HAP-1 (cell line): ENCODE measurements at places on chromosomes 1 and 21.
A peak's percentile ranks its signal among the peaks of the same experiment; 100 is the strongest.

DNA sequence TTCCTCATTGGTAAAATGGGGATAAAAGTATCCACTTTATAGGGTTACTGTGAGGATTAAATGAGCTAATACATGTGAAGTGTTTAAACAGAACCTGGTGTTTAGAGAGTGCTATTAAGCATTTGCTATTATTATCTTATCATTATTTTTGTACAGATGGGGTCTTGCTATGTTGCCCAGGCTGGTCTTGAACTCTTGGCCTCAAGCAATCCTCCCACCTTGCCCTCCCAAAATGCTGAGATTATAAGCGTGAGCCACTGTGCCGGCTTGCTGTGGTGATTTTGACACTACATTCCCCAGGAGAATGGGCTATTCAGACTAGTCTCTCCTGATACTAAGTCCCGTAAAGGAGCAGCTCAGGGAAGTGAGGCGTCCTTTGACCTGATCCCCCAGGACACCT lies 6.3 kb upstream of the ARHGEF10L start:
- DNase-seq: no peak

GRCh38 chr1:81157686-81158085 lies 643.0 kb upstream of the ADGRL2 start:
- no peak for DNase-seq

DNA sequence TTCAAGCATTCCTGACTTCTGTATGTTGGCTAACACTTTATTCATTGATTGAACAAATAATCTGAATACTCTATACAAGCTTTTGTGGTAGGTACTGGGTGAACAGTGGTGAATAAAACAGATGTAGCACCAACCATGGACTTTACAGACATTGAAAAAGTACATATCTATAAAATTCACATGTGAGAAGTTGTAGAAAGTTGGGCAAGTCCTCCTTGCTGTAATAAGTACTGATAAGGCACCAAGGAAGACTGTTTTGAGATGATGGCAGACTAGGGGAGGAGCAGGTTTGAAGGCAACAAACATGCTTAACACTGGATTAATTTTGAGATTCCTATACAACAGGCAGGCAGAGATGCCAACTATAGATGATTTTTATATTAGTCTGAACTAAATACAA lies 42.4 kb downstream of the RNF2 start:
- no peak for DNase-seq

DNA sequence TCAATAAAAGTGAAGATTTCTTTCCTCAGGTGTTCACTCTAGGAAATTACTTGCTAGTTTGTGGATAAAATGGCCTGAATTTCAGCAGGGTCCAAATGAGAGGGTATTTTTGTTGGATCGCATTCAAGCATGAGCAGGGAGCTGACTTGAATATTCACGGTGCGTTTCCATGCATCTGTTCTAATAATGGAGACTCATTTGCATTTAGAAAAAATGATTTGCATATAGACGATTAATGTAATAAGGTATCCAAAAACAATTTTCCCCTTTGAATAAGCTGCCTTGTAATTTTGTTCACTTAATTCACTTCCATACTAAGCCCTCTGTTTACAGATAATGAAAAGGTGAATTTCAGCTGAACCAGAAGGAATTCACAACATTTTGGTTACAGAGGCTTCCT lies 130.9 kb upstream of the AJAP1 start:
- no peak for DNase-seq

DNA sequence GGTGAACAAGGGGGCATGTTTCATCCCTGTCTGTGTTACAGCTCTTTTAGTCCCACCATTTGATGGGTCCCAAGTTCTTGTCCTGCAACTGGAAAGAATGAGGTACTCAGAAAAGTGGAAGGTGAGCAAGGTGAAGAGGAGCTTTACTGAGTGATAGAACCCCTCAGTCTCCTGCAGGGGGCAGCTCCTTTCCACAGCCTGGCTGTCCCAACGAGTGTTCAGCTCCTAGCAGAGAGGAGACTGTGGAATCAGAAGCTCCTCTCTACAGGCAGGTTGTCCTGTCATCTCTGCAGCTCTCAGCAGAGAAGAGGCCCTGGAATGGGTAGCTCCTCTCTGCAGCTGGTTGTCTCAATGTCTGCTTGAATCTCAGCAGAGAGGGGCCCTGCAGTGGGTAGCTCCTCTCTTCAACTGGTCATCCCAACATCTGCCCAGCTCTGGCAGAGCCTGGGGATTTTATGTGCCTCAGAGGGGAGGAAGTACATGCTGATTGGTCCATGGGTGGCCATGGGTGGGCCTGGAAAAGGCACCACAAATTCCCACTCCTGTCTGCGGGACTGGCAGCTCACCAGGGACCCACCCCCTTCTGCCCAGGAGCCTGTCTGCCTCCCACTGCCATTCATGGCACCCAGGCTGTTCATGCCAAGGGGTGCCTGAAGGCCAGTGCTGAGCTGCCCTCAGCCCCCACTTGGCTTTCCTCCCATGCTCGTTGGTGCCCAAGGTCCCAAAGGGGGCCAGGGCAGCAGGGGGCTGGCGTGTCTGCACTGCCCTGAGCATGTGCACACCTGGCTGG lies 25.7 kb downstream of the LDLRAD1 start:
- no peak for DNase-seq

- no peak for DNase-seq
These were observed 11.3 kb downstream of the MAP7D1 start for GRCh38 chr1:36166938-36167905.

- no peak for DNase-seq
These were observed 21.3 kb downstream of the TMCC2 start for GRCh38 chr1:205248793-205249601.

DNA sequence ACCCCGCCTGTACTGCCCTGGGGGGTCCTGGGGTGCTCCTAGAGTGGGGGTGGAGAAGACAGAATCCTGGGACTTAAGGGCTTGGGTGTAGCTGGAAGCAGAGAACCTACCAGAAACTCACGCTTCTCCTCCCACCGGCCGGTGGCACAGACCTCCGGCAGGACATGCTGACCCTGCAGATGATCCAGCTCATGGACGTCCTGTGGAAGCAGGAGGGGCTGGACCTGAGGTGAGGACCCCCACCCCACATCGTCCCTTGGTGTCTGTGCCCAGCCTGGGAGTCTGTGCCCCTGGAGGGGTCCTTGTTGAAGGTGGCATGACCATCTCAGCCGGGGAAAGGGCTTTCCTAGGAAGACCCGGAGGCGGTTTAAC lies 70.8 kb downstream of the PIK3CD start:
- no peak for DNase-seq

DNA sequence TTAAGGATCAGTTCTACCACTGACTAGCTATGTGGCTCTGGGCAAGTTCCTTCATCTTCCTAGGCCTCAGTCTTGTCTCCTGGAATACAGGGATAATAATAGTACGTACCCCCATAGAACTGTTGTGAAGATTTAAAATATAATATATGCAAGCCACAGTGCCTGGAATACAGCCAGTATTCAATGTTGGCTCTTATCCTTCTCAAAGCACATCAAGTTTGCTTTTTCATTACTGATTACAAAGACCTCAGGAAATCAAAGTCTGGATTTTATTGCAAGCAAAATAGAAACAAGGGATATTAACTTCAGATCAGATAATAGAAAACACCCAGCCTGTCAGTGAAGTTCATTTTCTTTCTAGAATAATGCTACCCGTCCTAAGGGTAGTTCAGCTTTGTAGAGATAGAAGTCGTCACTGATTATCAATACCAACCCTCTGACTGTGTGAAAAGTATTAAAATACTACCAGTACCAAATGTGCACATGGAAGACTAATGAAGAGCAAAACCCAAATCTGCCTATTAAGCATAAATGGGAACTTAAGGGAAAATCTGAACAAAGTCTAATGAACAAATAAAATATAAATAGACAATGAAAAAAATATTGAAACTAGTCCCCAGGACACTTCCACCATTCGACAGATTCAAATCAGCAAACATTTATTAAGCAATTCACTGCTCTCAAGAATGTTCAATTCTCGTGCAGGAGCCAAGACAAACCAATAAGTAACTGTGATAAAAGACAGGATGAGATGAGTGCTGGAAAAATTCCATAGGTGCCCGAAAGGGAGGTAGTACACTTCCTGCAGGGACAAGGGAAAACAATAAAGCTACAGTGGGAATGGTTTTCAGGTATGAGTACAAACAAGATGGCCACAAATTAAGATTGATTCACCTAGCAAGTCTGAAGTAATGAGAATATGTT lies 206.2 kb downstream of the SMYD3 start:
- DNase-seq: no peak

- DNase-seq: peak; percentile 88
These were observed 104.1 kb downstream of the XCL2 start for GRCh38 chr1:168439456-168440375.

DNA sequence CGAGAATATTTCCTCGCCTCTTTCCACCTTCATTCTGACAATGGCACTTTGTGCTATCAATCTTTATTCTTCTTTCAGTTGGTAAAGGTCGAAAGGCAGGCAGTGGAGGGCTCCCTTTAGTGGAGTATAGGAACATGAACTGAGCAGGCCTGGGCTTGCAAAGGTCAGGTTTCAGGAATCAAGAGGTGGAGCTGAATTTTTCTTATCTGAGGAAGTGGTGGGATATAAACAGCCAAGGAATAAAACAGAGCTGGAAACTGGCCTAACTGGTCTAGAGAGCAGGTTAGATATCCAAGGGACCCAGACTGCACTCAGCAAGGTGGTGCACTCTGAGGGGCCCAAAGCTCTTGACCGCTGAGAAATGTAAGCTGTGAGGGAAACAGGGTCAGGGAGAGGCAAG lies 99.1 kb downstream of the PLA2G4A start:
- no peak for DNase-seq

- no peak for DNase-seq
These were observed 15.2 kb downstream of the H6PD start for GRCh38 chr1:9249534-9250410.
